MM.1S (cell line): ENCODE measurements at places on chromosomes 3 and 15.

DNA sequence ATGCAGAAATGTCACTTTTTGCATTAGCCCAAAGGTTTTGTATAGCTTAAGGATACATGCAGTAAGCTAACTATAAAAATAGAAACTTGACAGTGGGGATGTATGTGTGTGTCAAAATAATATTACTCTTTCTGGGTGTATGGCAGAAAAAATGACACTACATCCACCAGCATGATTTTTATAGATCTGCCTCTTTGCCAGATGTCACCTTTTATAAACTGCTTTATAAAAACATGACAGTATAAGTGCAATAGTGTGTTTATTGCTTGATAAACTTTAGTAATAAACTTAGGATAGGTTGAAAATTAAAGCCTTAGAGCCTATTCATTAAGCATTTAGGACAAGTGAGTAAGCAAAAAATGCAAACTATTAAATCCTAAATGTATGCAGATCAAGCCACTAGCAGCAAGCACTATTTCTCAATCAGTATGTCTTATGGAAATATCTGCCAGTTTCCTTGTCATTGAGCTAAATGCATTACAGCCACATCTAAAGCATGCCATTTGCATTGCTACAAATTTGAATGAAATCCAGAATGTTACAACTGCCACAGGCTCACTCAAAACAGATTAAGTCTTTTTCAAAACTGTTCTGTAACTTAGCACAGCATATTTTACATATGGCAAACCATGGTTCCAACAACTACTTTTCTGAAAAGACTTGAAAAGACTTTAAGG lies 935.0 kb downstream of the FHIT start:
- no peak for DNase-seq
- H3K4me1 ChIP-seq: no peaks in the 10 kb centered on the region
- no peaks in the 10 kb centered on the region for H3K27me3 ChIP-seq
- H3K36me3 ChIP-seq: no peaks in the 10 kb centered on the region

- DNase-seq: peak; percentile 43
- H3K4me3 ChIP-seq: no peak overlapping the region
- no peaks in the 10 kb centered on the region; the same call in 1 of the 2 replicates for H3K36me3 ChIP-seq
- H3K27me3 ChIP-seq: no peaks in the 10 kb centered on the region
- peaks cover 87% of the 10 kb centered on the region for H3K4me1 ChIP-seq
Observed at GRCh38 chr3:177146646-177147045, 50.6 kb downstream of the TBL1XR1 start.

GRCh38 chr3:8622873-8623691 lies 21.5 kb downstream of the SSUH2 start:
- H3K4me3 ChIP-seq: peak overlapping the region; percentile 39
- no peaks in the 10 kb centered on the region for H3K4me1 ChIP-seq
- no peak overlapping the region for H3K27ac ChIP-seq
- no peaks in the 10 kb centered on the region for H3K27me3 ChIP-seq
- peak; percentile 51 for DNase-seq

GRCh38 chr15:76059320-76060117 lies at the start of gene TMEM266:
Gene TMEM266 (plus strand): TSS chr15:76059985. CDS start chr15:76134264, 74,279 bp downstream.
- H3K36me3 ChIP-seq: no peaks in the 10 kb centered on the region
- 0 out of 2 replicates have a peak, but pooled peaks cover 12% of the 10 kb centered on the region for H3K27me3 ChIP-seq
- peak within 1 kb of the TSS; percentile 70 for H3K4me3 ChIP-seq
- peak; percentile 59 for DNase-seq

- H3K4me3 ChIP-seq: no peak overlapping the region
- H3K27ac ChIP-seq: no peak overlapping the region
- H3K4me1 ChIP-seq: peaks cover 50% of the 10 kb centered on the region
- H3K36me3 ChIP-seq: no peaks in the 10 kb centered on the region
- H3K27me3 ChIP-seq: no peaks in the 10 kb centered on the region
Observed at GRCh38 chr3:161559177-161559998, 62.8 kb downstream of the OTOL1 start.

GRCh38 chr3:179464323-179465092 lies 13.2 kb upstream of the GNB4 start:
- no peaks in the 10 kb centered on the region for H3K4me1 ChIP-seq
- H3K27me3 ChIP-seq: no peaks in the 10 kb centered on the region
- peak; percentile 23 for DNase-seq
- no peak overlapping the region for H3K27ac ChIP-seq

- no peaks in the 10 kb centered on the region for H3K27me3 ChIP-seq
- no peak overlapping the region for H3K4me3 ChIP-seq
- H3K27ac ChIP-seq: no peak overlapping the region
- no peaks in the 10 kb centered on the region for H3K4me1 ChIP-seq
Observed at GRCh38 chr3:38601956-38602550, 47.4 kb downstream of the SCN5A start.

- H3K4me3 ChIP-seq: no peak overlapping the region
- no peaks in the 10 kb centered on the region for H3K4me1 ChIP-seq
- H3K27ac ChIP-seq: no peak overlapping the region
- H3K36me3 ChIP-seq: peaks cover 3% of the 10 kb centered on the region; the same call in 1 of the 2 replicates
- no peaks in the 10 kb centered on the region for H3K27me3 ChIP-seq
- no peak for DNase-seq
Observed at GRCh38 chr3:47910777-47911440, 105.3 kb downstream of the MAP4 start.

DNA sequence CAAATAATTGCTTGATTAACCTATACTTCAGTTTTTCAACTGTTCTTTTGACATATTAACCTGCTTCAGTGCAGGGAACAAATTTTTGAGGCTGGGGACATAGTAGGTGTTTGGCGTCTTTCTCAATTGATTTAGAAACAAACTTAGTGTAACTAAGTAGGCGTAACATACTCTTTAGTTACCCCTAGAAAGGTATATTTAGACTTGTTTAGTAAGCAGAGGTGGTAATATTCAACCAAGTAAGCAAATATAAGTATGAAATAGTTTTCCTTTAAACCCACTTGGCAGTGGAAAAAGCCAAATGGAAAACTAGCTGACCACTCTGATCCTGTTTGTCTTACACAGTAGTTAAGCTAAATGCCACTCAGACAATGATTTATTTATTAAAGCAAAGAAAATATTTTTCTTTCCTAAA lies 113.2 kb downstream of the MBNL1 start:
- no peaks in the 10 kb centered on the region for H3K36me3 ChIP-seq
- H3K27ac ChIP-seq: peak overlapping the region; percentile 12; the same call in 1 of the 2 replicates
- DNase-seq: peak; percentile 12

GRCh38 chr15:88255087-88255483 lies 1.5 kb downstream of the NTRK3 start:
- DNase-seq: no peak
- peak overlapping the region; percentile 69 for H3K4me3 ChIP-seq
- peaks cover 7% of the 10 kb centered on the region for H3K27me3 ChIP-seq
- H3K4me1 ChIP-seq: 0 out of 2 replicates have a peak, but pooled peaks cover 4% of the 10 kb centered on the region
- H3K36me3 ChIP-seq: no peaks in the 10 kb centered on the region
- no peak overlapping the region for H3K27ac ChIP-seq

GRCh38 chr3:29324180-29324651 lies 43.3 kb downstream of the RBMS3 start:
- H3K36me3 ChIP-seq: no peaks in the 10 kb centered on the region
- H3K27me3 ChIP-seq: no peaks in the 10 kb centered on the region
- H3K27ac ChIP-seq: peak overlapping the region; percentile 80
- DNase-seq: peak; percentile 94

DNA sequence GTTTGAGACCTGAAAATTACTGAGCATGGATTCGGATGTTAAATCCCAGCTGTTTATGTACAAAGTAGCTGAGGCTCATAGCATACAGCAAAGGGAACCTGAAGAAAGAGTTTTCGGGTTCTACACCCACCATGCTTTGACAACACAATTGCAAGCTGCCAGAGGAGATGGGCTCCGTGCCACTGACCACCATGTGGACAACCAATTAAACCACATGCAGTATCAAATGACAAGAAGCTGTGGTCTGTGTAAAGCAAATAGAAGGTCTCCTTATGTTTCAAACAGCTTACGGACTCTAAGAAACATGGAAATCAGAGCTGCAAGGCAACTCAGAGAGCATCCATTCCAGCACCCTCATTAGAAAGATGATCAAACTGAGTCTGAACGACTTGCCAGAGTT lies 12.9 kb downstream of the GABRB3 start:
- no peaks in the 10 kb centered on the region for H3K4me1 ChIP-seq
- no peak overlapping the region for H3K4me3 ChIP-seq
- H3K27me3 ChIP-seq: no peaks in the 10 kb centered on the region
- no peaks in the 10 kb centered on the region for H3K36me3 ChIP-seq
- no peak overlapping the region for H3K27ac ChIP-seq
- no peak for DNase-seq

DNA sequence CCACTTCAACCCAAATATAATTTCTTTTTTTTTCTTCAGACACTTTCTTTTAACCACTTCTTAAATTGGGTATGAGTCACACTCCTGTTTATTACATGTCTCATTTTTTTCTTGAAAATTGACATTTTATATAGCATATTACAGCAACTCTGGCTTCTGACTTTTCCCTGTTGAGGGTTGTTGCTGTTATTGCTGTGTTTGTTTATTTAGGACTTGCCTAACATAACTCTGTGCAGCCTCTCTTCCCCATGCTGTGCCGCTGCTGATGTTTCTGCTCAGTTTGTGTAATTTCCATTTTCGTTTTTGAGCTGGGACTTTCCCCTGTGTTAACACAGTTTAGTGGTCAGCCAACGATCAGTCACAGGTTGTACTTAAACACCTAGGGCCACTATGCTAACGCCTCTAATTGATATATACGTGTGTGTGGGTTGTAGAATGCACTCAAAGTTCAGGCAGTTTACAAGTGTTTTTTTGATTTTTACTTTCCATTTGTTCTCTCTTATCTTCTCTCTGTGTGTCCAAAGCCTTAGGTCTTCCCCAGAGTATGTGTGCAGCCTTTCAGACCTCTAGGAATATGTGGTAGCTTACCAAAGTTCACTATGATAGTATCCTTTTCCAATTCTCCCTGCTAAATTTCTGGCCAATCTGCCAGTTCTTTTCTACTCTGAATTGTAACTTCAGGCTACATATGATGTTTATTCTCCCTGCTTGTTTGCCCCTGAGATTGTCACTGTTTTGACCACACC lies 337.2 kb downstream of the ZBTB20 start:
- no peak overlapping the region for H3K27ac ChIP-seq
- peak overlapping the region; percentile 23; the same call in 1 of the 2 replicates for H3K4me3 ChIP-seq
- 0 out of 2 replicates have a peak, but pooled peaks cover 5% of the 10 kb centered on the region for H3K4me1 ChIP-seq
- no peaks in the 10 kb centered on the region for H3K27me3 ChIP-seq

GRCh38 chr3:156290924-156291271 lies 170.5 kb downstream of the KCNAB1 start:
- no peak overlapping the region for H3K27ac ChIP-seq
- H3K4me1 ChIP-seq: no peaks in the 10 kb centered on the region
- DNase-seq: no peak
- no peaks in the 10 kb centered on the region; the same call in 1 of the 2 replicates for H3K36me3 ChIP-seq

DNA sequence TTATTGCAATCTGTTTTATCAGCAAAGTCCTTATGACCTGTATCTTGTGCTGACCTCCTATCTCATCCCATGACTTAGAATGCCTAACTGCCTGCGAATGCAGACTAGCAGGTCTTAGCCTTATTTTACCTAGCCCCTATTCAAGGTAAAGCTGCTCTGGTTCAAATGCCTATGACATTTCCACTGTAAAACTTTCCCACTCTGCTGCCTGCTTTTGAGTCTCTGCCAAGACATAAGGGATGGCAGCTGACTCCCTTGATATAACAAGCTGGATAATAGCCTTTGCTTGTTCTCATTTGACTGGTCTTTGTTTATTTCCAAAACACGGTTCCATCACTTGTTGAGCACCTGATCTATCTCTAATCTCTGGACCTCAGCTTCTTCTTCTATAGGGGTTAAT lies 131.9 kb upstream of the STRIT1 start:
- no peak overlapping the region for H3K27ac ChIP-seq
- no peaks in the 10 kb centered on the region for H3K27me3 ChIP-seq
- DNase-seq: no peak

DNA sequence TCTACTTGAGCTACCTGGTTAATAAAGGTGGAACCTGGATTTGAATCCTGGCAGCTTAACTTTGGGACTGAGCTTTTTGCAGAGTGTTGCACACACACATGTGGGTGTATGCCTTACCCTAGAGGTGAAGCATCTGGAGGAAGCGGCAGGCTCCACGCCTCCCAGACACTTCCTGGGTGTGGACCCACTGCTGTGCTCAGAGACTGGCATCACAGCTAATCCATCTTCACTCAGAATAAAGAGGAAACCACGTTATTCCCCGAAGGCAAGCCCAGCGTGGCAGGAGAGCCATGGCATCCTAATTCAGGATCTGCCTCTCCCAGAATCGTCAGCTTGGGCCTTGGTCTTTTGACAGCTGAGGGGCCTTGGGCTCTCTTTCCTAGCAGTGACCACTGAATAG lies 25.5 kb downstream of the CCDC13 start:
- no peaks in the 10 kb centered on the region for H3K27me3 ChIP-seq
- no peak overlapping the region for H3K27ac ChIP-seq
- H3K36me3 ChIP-seq: no peaks in the 10 kb centered on the region

GRCh38 chr3:41450416-41451231 lies 251.3 kb downstream of the CTNNB1 start:
- no peak for DNase-seq
- no peaks in the 10 kb centered on the region for H3K36me3 ChIP-seq
- H3K4me1 ChIP-seq: no peaks in the 10 kb centered on the region
- H3K4me3 ChIP-seq: no peak overlapping the region
- no peaks in the 10 kb centered on the region for H3K27me3 ChIP-seq

- H3K27ac ChIP-seq: no peak overlapping the region
- H3K4me3 ChIP-seq: no peak overlapping the region
- H3K4me1 ChIP-seq: no peaks in the 10 kb centered on the region
- H3K27me3 ChIP-seq: no peaks in the 10 kb centered on the region
- no peak for DNase-seq
Observed at GRCh38 chr3:166425900-166426611, 588.8 kb upstream of the BCHE start.

DNA sequence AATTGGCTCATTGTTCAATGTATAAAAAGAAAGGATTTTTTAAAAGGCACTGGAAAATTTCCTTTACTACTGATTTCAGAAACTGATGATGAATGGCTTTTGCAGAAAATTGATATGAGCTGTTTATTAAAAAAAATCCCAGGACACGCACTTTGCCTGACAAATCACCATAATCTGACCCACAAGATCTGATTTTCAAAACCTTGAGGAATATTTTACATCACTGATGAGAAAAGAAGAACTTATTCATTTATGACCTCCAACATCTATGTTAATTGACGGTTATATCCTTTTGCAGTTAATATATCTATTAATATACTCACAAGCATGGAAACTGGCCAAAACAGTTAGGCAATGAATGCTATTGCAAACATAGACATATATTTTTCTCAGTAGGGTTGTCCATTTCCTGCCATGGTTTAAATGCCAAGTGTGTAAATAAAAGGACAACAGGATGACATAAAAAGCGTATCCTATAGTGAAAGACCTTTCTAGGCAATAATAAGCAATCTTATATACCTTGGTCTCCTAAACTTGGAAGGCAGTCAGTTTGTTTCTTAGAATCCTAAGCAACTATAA lies 109.7 kb upstream of the SLC7A14 start:
- H3K27ac ChIP-seq: no peak overlapping the region
- H3K4me3 ChIP-seq: no peak overlapping the region
- H3K27me3 ChIP-seq: no peaks in the 10 kb centered on the region
- H3K36me3 ChIP-seq: no peaks in the 10 kb centered on the region
- DNase-seq: no peak

GRCh38 chr3:182165234-182165633 lies 453.5 kb downstream of the SOX2 start:
- no peaks in the 10 kb centered on the region for H3K27me3 ChIP-seq
- no peaks in the 10 kb centered on the region for H3K36me3 ChIP-seq
- H3K4me3 ChIP-seq: no peak overlapping the region
- H3K27ac ChIP-seq: no peak overlapping the region
- no peak for DNase-seq
- H3K4me1 ChIP-seq: no peaks in the 10 kb centered on the region
